Dorsolateral prefrontal cortex (tissue), 122 donors: ENCODE measurements at places on chromosomes 11 and 22.

GRCh38 chr11:35349897-35350296 is 69.5 kb downstream of the SLC1A2 start:
- DNase-seq, result no peak

DNA sequence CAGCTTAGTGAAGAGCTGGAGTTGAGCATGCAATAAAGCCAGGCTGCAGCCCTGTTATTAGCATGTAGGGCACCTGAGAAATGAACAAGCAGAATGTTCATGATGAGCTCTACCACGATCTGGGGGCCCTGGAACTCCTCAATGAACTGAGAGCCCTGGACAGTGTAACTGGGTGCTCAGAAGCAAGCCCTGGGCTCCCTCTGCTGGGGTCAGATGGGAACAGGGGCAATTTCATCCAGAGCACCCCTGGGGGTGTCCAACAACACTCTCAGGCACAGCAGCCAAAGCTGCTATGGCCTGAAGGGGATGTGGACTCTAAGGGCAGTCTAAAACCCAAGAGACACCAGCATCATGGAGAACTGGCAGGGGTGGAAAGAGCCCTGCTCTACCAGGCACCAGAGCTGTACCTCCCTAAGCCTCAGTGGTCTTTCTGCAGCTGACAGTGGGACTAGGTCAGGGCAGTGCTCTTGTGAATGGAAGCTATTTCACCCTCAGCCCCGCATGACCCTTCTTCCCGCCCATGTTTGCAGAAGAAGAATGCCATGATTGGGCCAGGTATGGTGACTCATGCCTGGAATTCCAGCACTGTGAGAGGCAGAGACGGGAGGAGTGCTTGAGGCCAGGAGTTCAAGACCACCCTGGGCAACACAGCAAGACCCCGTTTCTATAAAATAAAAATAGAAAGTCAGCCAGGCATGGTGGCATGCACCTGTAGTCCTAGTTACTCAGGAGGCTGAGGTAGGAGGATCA is 28.9 kb downstream of the THOC5 start:
- no peak for DNase-seq

GRCh38 chr11:72676861-72677341 is 2.7 kb upstream of the PDE2A start:
- DNase-seq, result no peak

DNA sequence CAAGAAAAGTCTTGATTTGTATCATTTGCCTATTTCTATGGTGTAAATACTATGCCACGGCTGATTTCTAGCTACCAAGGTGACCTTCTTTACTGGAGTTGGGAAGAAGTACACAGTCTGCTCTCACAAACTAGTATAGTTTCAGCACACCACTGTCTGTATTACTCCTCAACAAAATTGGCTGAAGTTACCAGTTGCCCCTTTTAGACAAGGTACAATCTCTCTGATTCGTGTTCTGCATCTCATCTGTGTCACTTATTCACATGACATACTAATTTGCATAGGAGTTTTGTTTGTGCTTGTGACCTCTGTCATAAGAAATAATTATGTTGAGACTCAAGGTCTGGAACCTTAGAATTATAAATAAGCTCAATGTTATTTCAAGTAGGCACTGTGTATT is 97.3 kb downstream of the C11orf87 start:
- DNase-seq, result no peak

GRCh38 chr11:129951201-129951865 is 51.3 kb downstream of the PRDM10 start:
- no peak for DNase-seq

GRCh38 chr11:1397146-1397861 is 7.6 kb downstream of the BRSK2 start:
- peak; percentile 93 for DNase-seq

- no peak for DNase-seq
These were observed 43.6 kb upstream of the GALNT18 start for GRCh38 chr11:11665407-11665806.

DNA sequence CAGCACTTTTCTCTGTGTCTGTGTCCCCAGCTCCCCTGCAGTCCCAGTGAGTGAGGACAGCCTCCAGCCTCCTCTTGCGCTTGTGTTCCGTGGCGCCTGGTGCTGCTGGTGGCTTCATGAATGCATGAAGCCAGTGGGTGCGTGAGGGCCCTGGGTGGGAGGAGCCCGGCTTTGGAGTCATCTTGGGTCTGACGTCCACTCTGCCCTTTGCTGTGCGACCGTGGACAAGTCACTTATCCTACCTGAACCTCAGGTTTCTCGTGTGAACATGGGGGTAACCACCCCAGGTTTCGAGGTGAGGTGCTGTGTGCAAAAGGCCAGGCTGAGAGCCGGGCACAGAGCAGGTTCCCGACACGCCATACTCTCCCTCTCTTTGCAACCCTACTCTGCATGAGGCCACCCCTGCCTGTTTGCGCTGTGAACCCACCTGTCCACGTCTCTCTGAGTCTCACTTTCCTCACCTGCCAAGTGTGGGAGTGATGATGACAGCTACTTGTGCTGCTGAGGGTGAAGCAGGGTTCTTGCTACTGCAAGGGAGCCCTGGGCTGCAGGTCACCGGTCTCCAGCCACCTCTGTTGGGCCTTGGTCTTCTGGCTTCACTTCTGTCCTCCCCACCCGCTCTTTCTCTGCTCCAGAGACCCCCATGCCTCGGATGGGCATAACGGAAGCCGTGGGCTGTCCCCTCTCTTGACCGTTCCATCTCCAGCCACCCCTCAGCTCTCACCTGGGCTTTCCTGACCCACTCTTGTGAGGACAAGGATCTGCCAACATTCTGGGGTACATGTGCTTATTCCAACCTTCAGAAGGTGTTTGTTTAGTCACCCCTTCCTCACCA is 537.6 kb downstream of the TBC1D22A start:
- DNase-seq, result no peak

DNA sequence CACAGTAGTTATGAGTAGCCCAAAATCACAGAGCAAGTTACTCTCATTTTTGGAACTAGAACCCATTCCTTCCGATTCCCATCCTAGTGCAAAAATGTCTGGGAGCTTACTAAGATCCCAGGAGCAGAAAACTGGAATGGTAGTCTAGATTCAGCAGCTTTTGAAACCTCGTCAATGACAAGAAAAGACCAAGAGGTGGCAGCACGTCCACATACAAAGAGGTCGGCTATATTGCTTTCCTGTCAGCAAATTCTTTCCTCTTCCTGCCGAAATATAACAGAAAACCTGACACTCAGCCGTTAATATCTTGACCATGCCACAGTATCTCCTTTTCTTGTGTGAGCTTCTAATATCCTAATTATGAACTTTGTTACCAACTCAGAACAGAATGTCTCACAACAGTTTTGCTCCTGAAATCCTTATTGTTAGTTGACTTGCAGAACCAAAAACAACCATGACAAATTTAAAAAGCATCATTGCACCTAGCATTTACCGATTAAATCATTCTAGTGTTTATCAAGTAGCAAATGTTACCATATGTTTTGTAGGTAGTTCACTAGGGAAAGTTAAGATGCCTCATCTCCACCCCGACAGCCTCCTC is 92.8 kb upstream of the OR9G4 start:
- DNase-seq, result peak; percentile 50

DNA sequence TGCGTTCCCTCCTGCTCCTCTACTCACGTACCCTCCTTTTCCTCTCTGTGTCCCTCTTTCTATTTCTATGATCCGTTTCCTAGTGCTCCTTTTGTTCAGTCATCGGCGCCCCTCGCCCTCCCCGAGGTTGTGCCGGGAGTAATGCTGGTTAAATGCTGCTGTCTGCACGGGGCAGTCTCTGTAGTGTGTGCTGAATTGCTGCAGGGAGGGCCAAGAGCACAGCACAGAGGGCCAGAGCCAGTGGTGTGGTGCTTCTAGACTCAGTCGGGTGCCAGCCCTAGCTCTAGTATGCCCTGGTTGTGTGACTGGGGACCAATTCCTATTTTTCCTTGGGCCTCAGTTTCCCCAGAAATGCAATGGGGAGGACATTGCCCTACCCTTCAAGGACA is 98.3 kb downstream of the PKNOX2 start:
- DNase-seq, result no peak

DNA sequence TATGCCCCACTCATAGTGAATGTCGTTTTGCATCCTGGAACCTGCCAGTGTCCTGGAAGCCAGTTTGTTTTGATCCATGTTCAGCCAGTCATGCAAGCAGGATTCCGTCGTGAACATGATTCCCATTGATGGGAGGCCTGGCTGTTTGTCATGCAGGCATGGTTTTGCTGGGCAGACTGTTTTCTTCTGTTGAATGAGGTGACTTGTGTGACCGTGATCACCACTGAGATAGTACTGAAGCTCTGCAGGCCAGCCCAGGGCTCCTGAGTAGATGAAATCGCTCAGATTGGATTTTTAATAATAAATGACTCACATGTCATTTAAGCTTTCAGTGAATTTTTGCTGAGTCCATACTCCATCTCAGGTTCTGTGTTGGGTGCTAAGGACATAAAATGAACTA is 117.8 kb downstream of the PDE2A start:
- no peak for DNase-seq

- peak; percentile 34 for DNase-seq
These were observed 100.2 kb upstream of the GAL start for GRCh38 chr11:68584097-68584496.

GRCh38 chr22:31120642-31121041 is 2.1 kb upstream of the INPP5J start:
- no peak for DNase-seq

GRCh38 chr22:29206372-29207242 is 911 bp downstream of the EMID1 start:
- no peak for DNase-seq

DNA sequence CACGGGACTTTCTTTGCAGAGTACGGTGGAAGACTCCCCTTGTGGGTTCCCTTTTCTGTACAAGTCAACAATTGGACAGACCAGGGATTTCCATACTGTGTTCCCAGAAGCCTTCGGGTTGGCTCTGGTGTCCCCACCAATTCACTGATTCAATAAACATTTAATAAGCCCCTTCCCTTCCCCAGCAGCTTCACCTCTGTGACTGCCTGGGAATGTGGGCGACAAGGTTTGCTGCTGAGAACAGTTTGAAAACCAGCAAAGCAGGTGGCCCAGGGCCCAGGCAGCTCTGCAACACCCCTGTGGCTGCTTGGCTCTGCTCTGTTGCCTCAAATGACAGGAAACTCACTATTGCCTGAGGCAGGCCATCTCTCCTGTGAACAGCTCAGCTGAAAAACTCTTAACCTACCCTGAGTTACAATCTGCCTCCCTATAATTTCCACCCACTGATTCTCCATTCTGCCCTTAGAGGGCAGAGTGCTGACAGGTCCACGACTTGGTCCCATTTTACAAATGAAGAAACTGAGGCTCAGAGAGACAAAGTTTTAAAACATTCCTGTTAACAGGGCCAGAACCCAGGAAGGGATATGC is 10.4 kb downstream of the ADORA2A start:
- DNase-seq, result no peak

GRCh38 chr22:41818011-41818410 is 14.9 kb upstream of the SREBF2 start:
- no peak for DNase-seq

- no peak for DNase-seq
These were observed 27.9 kb downstream of the PRMT3 start for GRCh38 chr11:20415432-20415831.

DNA sequence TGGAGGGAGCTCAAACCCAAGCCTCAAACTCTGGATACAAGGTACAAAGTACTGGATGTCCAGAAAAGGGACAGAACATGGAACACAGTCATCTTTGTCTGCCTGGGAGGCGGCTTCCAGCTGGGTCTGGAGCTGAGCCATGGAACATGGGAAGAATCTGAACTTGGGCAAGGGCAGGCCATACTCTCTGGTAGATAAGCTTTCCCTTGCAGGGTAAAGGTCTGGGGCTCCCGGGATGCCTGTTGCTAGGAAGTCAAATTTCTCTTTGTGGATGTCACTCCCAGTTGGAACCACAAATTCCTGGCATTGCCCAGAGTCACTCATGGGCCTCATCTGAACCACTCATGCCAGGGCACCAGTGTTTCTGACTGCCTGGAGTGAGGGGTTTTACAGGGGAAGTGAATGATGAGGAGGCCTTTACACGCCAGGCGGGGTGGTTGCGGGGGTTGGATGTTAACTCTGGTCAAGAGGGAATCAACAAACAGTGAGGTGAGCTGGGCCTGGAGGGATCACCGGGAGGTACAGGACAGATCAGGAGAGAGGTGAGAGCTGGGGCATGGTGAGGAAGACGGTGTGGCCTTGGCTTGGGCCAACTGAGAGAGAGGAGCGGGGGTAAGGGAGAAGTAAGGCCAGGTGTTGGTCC is 5.7 kb downstream of the FTH1 start:
- peak; percentile 71 for DNase-seq

DNA sequence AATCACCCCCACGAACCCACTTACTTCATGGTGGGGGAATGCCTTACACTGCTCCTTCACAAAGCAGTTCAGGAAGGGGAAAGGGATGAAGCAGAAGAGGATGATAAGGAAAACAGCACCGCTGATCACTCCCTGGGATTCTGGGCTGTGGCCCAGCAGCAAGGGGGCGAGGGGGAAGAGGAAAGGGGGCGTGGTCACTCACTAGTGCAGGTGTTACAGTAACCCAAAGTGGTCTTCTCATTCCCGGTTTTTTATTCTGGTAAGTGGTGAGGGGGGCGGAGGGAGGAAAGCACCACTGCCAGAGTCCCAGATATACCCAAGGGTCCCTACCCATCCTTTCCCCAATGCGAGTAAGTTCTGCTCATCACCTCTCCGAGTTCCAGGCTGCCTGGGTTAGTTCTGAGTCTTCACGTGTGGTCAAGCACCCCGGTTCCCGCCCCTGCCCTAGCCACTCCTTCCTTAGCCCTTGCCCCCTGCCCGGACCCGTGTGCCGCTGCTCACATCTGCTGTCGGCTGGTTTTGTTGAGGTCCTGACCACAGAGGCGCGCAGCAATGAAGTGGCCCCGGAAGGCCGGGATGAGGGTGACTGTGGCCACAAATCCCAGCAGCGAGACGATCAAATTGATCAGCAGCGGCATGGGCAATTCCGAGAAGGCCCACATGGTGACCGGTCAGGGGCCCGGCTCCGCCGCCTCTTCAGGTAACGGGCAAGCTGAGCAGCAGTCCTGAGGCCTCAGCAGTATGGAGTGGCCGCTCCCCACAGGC is 477 bp downstream of the DPAGT1 start:
- DNase-seq, result no peak

DNA sequence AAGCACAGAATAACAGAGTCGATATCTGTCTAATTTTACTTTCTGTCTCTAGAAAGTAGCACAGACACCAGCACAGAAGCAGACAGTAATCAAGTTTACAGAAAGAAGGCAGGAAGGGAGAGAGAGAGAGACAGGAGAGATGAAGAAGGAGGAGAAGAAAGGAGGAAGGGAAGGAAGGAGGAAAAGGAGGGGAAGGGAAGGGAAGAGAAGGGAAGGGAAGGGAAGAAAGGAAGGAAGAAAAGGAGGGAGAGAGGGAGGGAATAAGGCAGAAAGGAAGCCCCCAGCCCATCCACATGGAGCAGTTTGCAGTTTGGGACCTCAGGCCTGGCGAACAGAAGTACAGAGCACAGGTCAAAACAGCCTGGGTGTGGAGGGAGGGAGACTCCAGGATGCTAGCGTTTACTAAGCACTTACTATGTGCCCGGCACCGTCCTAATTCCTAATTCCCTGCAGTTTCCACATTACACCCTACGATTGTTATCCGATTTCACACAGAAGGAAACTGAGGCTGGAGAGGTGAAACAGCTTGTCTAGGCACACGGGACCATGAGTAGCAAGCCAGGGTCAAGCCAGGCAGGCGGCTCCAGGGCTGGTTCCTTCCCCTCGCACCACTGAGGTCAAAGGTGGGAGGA is 46.0 kb upstream of the WNT7B start:
- DNase-seq, result no peak

DNA sequence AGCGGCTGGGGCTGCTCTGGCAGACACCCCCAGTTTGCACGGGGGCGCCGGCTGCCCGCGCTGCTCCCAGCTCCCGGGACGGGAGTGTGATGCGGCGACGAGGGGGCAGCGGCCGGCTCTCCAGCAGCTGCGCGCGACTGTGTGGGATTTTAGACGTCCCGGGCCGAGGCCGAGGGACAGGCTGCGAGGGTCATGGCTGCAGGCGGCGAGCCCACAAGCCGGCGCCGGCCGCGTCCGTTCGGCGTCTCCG is 159 bp downstream of the FZD4 start:
- DNase-seq, result no peak
